Hematopoietic multipotent progenitor cell (in vitro differentiated cells): ENCODE measurements at places on chromosomes 7 and 10. TPM values are rescaled to one million over a fixed set of nuclear protein-coding genes. Genes with fewer than 3 reads are reported as not detected.

Gene NUTM2E
- under 0.01 TPM for total RNA-seq

Gene UCN3
- total RNA-seq = not detected

Gene RABGEF1
- 15.6 TPM for total RNA-seq

Gene EBLN1
- total RNA-seq = not detected

DNA sequence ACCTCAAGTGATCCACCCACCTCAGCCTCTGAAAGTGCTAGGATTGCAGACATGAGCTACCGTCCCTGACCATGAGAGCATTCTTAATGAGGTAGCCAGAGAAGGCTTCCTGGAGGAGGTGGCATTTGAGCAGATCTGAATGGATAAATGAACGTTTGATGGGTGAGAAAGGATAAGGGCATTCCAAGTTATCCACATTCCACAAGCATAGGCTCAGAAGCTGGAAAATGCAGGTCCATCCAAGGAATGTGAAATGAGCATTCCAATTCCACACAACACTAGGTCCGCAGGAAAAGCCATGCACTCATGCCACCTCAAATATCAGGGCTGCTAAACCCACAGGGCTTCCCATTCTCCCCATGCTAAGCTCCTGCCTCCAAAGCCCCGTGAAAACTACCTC lies 17.0 kb downstream of the TMEM130 start:
- no peak for DNase-seq

- no peak for DNase-seq
Measured at GRCh38 chr10:37860494-37861190, 3.2 kb upstream of the ZNF248 start.
